NCI-H1417 treated with DMSO at 0.1 percent for 48 hours (cell line): ENCODE measurements at places on chromosomes 7 and 10.

- DNase-seq = no peak
Observed at GRCh38 chr10:132377326-132377725, 19.7 kb upstream of the PWWP2B start.

- no peak for DNase-seq
Observed at GRCh38 chr7:47556511-47557180, 25.3 kb downstream of the TNS3 start.

DNA sequence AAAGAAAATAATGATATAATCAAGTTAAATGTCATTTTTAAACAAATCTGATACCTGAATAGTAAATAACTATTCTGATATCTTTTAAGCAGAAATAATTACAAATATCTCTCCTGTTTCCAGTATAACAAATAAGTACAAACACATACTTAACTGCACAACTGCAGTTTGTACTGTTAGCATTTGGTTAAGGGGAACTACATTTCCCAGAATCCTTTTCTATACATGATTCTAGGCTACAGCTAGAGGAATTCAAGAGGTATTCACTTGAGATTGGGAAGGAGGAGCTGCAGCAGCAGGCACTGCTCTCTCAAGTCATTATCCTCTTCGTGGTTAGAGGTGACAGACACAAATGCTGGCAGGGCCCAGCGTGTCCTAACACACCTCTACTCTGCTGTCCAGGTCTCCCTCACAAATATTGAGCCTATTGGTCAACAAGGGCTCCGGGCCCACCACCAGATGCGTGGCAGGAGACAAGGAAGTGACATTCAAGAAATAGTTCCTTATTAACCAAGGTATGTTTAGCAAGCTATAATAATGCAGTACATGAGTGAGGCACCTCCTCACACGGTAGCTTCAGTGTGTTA, 255.1 kb upstream of the MKLN1 start:
- DNase-seq = no peak

DNA sequence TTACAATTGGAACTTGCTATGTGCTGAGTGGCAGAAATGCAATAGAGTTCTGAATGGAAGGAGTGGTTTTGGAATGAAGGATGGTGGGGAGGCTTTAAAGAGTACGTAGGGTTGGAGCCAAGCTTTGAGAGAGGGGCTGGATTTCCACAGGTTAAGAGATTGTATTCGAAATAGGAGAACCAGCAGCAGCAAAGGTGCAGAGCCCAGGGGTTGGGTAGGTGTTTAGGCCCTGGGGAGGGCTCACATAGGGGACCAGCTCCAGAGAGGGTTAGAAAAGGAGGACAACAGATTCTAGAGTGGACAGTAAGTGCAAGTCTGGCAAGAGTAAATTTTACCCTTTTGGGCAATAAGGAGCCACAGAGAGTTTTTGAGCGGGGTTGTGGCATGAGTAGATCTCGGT, 297.2 kb downstream of the RPS24 start:
- no peak for DNase-seq

- DNase-seq = no peak
Observed at GRCh38 chr10:61136139-61136538, 192.2 kb upstream of the RHOBTB1 start.

DNA sequence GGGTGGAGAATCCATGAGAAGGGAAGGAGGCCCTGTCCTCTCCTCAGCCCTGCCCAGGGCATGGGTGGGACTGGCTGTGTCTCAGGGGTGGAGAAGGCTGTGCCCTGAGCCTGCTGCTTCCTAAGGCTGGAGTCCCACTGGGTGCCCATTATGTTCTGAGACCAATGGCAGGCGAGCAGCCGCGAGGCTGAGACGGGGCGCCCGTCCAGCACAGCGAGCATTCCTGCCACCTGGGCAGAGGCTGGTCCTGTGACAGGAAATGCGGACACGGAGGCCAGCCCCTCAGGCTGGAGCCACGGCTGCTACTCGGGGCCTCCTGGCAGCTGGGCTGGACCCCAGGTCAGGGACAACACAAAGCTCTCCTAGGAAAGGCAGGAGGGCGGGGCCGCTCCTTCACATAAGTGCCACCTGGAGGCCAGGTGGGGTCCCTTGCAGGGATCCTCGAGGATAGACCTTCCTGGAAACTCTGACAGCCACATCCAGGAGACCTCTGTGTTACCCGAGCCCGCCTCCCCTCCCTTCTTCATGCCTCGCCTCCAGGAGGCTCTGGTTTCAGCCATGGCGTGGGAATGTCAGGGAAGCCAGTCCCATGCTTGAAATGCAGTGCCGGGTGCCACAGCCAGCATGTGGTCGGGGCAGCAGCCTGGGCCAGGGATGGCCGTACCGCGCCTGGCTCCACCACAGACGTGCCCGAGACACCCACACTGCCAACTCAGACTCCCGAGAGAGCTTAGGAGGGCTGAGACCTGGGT, 173.9 kb downstream of the USP6NL start:
- DNase-seq = no peak

GRCh38 chr7:24755541-24756407, 1.5 kb downstream of the GSDME start:
- no peak for DNase-seq

DNA sequence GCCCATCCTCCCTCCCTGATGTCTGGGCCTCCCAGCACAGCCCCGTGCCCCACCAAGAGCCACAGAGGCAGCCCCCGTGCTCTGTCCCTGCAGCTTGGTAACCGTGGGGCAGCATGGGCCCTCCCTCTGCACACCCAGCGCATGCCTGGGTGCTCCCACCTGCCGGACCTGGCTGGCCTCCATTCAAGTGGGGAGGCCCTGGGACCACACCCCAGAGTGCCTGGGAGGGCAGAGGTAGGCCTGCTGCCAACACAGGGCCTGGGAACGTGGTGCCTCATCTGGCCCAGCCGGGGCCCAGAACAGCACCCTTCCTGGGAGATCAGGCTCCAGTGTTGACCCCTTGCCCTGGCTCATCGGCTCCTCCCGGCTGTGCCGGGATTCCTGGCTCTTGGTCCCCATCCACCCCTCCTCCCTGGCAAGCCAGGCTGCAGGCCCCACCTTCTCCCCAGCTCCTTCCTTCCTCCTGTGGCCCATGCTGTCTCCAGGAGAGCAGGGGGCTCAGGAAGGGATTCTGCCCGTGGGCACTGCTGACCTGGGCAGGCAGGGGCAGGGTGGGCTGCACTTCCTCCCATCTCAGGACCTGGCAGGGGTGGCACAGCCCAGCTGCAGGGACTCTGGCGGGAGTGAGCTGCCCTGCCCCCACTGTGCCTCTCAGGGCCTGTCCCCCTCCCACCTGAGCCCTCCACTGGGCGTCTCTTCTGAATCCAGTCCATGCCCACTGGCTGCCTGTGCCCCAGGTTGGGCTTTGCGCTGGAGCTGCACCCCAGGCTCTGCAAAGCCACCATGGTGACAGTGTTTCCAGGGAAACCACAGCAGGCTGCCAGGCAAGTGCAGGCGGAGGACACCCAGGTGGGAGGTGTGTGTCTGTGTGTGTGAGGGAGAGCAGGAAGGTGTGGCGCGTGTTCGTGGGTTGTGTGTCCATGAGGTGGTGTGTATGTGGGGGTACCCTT, 32.6 kb downstream of the PWWP2B start:
- peak; percentile 39 for DNase-seq

- DNase-seq = no peak
Observed at GRCh38 chr7:91850455-91850854, 30.0 kb downstream of the MTERF1 start.

DNA sequence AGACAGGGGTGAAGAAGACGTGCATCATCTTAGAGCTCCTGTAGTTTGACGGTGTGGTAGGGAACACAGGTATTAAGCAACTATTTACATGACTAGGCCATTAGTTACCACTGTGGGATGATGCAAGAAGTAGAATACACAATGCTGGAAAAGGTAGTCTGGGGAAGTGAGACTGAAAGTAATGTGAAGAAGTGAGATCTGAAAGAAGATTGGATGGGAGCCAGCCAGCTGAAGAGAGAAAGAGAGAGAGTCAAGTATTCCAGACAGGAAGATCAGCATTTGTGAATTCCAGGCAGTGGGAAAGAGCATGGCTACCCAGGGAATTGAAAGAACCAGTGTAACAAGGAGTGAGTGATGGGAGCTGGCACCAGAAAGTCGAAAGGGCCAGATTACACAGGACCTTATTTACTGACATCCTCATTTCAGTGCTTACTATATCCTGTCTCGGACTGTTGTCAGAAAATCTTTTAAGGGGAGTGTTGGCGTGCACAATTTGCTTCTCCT, 4.0 kb upstream of the CFAP58 start:
- no peak for DNase-seq

DNA sequence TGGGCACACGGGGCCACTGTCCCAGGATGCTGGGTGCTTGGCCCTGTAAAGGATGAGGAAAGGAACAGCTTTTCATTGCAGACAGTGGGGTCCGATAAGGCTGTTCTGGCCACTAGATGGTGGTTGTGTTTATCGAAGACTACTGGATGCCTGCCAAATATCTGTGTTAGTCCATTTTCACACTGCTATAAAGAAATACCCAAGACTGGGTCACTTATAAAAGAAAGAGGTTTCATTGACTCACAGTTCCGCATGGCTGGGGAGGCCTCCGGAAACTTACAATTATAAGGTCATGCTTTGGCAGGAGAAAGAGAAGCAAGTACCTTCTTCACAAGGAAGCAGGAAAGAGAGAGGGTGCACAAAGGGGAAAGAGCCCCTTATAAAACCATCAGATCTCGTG, 32.2 kb upstream of the GARS1 start:
- no peak for DNase-seq
